ENCODE measurements at places on chromosomes 12 and 14.

DNA sequence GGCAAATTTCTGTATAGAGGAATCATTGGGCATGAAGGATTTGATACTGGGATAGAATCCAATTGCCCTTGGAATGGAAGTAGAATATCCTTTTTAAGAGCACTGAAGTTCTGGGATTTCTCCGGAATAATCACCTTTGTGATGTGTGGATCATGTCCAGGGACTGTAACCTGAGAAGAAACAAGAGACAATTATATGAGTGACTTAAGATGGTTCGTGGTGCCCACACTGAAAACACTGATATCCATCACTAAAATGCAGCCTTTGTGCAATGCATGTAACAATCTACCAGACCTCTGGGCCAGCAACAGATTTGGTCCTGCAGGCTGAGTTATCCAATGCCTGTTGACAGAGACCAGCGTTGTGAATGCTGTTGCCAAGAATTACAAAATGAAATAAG is 48.5 kb downstream of the MDM2 start:
- DNase-seq: no peak

- no peak for DNase-seq
Observed at GRCh38 chr14:75986439-75986765, 839 bp downstream of the IFT43 start.

GRCh38 chr12:12011880-12012260 is 58.9 kb upstream of the BCL2L14 start:
- DNase-seq: no peak

- no peak for DNase-seq
Observed at GRCh38 chr12:92482599-92482998, 220.2 kb upstream of the PLEKHG7 start.

DNA sequence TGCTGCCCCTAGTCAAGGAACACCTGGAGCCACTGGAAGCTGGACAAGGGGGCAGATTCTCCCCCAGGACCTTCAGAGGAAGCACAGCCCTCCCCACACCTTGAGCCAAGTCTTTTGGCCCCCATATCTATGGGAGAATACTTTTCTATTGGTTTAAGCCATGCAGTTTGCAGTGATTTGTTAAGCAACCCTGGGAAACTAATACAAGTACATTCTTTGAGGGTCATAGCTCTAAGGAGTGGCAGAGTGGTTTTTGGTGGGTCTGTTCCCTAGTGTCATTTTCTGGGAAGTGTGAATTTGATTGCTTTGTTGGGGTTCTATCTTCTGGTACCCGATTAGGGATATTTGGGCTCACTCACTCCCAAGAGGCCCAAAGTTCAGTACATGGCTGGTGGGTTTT is 50.8 kb upstream of the PTCSC3 start:
- no peak for DNase-seq

DNA sequence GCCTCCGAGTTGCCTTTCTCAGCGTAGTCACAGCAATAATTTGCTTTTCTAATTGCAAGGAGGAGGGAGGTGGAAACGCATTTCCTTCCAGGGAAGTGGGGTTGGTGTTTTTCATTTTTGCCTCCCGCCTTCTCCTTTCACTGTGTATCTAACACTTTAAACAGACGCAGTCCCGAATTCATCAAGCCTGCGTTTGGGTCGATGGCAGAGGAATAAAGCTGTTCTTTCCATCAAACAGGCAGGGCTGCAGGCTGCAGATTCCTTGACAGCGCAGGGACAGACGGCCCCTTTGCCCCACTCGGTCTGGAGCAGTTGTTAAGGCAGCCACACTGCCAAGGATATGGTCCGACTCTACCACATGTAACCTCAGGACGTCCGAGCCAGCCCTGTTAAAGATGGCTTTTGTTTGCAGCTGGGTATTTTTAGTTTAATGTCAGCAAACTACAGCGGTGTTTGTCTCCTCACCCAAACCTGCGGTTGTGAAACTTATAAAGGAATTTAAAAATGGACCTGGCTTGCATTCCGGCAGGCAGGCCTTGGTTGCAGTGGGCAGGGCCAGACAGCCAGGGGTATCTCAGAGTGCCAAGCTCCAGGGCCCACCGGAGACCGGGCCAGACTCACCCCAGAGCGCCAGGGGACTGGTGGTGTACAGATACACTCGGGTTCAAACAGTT is 2.1 kb downstream of the CHST11 start:
- DNase-seq: no peak

DNA sequence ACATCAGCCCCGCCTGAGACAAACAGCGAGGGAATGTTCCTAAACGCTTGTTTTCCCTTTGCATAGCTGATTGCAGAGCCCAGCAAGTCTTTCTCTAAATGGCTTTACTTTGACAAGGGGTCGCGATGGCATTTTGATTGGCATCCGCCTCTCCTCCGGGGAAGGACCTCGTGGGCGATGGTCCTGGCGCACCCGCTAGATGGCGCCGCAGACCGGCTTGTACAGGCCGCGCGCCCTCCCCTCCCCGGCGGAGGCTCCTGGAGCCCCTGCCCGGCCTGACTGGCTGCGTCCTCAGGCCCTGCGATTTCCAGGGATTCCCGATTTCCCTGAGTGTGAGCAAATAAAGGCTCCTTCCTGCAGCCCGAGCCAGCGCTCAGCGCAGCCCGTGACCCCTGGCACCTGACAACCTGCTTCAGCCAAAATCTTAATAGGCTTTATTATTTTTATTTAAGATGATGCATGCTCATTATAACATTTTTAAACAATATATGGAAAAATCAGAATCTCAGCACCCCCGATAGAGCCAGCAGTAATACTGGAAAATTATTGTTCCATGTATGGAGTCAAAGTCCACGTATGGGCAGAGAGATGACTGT is 468.3 kb downstream of the AACS start:
- no peak for DNase-seq

DNA sequence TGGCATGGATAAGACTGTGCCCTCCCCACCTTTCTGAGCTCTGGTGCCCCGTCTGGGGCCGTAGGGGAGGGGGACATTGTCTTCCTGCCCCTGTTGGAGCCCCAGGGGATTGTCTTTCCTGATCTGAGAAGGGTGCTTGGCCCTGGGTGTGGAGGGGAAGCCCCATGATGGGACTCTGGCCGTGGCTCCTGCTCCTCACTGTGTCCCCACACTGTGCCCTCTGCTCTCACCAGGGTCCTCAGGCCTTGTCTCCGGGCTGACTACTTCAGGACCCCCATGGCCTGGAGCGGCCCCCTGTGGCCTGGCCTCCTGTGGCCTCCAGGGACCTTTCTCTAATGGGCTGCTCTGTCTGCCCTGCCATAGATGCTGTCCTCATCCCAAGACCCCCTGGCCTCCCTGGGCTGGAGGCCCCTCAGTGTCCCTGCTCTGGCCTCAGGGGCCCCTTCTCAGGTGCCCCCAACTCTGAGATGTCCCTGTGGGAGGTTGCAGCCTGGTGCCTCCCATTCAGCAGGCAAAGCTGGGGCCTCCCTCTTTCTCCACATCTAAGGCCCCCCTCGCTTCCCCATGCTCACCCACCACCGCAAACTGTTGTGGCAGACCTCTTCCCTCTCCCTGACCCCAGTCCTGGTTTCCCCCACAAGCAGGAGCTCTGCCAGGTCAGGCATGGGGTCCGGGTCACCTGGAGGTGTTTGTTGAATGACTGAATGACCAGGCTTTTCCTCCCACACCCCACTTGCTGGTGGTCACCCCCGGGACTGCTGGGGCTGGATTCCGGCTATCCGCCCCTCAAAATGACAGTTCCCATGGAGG is 4.0 kb downstream of the KIF26A start:
- DNase-seq: no peak

DNA sequence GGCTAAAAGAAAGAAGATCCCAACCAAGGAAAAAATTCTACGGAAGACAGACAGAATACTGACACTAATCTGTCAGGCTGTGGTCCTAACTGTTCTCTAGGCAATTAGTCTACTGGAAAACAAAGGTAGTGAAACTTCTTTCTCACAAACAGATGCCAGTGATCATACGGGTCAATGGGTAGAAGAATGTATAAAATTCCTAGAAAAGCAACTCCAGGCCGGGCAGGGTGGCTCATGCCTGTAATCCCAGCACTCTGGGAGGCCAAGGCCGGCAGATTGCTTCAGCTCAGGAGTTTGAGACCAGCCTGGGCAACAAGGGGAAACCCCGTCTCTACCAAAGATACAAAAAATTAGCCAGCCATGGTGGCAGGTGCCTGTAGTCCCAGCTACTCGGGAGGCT is 64.8 kb downstream of the HECTD4 start:
- DNase-seq: no peak

DNA sequence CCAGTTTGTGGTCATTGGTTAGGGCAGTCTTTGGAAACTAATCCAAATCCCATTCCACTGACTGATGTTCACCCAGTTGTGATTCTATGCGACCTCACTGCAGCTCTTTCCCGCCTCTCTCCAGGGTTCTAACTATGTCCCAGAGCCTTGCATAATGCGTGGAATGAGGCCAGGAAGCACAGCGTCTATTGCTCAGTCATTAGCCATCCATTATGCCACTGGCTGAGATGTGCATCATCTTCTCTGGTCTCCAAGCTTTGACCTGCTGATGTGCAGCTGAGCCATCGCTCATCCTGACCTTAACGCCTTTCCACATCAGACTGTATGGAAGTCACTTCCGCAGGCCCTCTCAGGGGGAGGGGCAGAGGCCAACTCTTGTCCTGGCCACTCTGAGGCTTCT is 115.4 kb upstream of the VRK1 start:
- DNase-seq: no peak

- no peak for DNase-seq
Observed at GRCh38 chr12:27064397-27065342, 17.7 kb downstream of the C12orf71 start.

- no peak for DNase-seq
Observed at GRCh38 chr12:132309596-132310086, 19.7 kb downstream of the GALNT9 start.

DNA sequence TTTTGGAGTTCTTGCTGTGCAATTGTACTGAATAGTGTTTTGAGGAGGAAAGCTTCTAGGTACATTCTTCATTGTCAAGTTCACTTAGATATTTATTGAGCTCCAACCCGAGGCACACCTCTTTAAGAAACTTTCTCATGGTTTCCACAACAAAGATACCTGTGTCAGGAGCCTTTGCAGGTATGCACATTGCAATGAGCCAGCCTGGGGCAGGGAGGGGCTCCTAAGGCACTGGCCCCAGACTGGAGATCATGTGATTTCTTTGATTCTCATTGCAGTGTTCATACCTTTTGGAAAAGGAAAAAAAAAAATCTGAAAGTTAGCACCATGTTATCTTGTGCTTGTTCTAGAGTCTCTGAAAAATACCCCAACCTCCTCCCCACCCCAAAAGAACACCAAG is 80.3 kb downstream of the PRMT8 start:
- DNase-seq: no peak

DNA sequence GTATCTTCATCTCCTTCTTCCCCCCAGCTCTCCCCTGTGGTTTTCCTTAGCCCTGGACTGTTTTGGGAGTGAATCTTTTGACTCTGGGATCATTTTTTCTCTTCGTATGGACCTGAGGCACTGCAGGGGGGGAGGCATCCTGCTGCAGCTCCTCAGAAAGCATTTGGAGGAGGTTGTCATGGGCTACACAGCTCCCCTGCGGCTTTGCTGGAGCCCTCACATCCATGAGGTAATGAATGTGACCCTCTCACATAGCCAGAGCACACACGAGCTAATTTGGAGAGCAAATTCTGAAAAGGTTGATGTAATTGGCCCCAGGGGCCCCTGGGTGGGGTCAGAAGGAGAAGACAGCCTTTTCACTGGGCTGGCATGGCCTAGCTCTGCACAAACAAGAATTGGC is 110.9 kb downstream of the PAH start:
- DNase-seq: no peak

- DNase-seq: no peak
Observed at GRCh38 chr14:103657471-103657870, 28.5 kb downstream of the KLC1 start.

- no peak for DNase-seq
Observed at GRCh38 chr12:131282292-131283080, 328.8 kb downstream of the ADGRD1 start.

GRCh38 chr14:90760591-90761316 is 55.5 kb downstream of the TTC7B start:
- DNase-seq: no peak

DNA sequence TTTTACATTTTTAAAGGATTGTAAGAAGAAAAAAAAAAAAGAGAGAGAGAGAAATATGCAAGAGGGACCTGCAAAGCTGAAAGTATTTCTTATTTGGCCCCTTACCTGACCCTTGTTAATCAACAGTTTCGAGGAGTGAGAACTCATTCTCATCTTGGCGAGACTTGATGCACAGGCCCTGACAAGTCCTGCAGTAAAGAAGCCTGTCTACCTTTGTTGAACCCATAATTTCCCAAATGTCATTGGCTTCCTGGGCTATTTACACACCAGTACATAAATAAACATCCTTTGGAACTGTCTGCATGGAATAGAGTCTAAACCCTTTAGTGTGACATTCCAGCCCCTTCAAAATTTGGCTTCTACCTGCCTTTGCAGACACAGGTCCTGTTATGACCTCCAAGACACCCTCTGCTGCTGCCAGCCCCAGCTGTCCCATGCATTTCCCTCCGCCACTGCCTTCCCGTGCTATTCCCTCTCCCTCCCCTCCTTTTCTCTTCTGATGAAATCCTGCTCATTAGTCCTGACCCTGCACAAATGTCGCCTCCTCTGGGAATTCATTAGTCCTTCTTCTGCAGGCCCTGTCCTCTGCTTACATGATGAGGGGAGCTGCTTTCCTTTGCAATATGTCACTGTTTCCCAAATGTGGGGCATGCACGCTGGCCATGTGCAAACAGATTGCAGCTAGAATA is 35.1 kb downstream of the MYL2 start:
- DNase-seq: no peak

DNA sequence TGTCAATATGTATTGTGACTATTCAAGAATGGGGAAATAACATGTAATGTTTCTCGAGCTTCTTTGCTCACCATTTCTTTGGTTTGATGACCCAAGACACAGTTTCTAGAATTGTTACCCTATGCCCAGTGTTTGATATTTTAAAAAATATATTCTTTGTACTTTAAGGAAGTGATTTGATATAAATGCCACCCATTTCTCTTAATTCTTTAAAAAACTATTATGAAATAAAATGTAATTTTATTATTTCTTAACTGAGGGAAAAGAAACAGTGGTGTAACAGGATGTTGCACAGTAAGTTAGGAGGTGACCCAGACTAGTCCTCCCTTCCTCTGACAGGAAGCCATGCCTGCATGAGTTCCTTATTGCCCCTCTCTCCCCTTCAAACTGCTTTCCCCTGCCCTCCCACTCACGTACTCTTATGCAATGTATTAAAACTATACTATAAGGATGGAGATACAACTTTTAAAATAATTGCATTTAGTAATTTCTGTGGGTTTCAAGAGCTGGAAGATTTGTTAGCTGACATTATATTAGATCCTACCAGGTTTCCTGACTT is 279.4 kb downstream of the TMTC2 start:
- no peak for DNase-seq

DNA sequence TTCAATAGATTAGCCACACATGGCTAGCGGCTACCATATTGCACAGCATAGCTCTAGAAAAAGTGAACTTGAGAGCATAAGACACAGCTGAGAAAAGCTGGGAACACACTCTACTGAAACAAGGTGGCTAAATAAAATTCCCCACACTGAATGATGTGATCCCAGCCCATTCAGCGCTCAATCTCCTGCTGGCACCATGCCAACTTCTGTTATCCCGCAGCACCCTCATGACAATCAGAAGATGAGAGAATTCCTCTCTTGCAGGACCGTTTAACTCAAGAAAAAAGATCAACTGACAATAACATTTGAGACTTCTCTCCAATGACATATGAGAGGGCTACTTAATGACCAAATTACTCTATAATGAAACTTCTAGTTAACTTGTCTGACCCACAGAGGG is 115.4 kb downstream of the ADAMTS20 start:
- DNase-seq: no peak

GRCh38 chr14:89201645-89202044 is 215.4 kb downstream of the FOXN3 start:
- DNase-seq: no peak

GRCh38 chr12:118307069-118307954 is 65.4 kb downstream of the TAOK3 start:
- DNase-seq: no peak
